ENCODE measurements at places on chromosomes 5 and 9. TPM values are rescaled to one million over a fixed set of nuclear protein-coding genes. Genes with fewer than 3 reads are reported as not detected.

DNA sequence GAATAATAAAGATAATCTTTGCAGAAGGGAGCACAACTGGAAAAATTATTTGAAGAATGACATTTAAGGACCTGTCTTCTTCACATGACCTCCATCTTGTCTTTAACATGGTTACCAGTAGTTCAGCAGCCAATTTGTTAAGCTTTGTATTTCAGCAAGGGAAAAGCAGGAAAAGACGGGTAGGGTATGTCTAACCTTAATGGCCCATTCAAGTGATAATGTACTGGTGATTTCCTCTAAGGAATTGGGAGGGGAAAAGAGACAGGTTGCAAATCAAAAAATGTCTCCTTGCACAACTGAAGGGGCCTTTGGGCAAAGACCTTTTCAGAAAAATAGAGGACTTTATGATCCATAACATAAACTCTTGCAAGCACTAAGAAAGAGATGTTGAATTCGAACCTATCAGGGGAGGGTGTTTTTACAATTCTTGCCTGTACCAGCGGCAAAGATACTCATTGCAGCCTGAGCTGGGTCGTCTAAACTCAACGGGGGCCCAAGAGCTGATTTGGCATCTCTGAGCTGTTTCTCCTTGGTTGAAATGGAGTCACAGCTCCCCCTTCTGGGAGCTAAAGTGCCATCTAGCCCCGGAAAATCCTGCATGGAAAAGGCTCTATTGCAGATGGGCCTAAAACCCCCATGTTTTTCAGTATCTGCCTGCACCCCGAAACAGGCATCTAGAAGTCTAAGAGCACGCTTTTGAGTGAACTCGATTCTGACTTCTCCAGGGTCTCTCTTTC lies 3.8 kb downstream of the BRINP1 start:
- H3K4me3 ChIP-seq, result no peak overlapping the region
- H3K27me3 ChIP-seq, result peaks cover 42% of the 10 kb centered on the region
- DNase-seq, result no peak
- H3K4me1 ChIP-seq, result no peaks in the 10 kb centered on the region

GRCh38 chr5:89535411-89535810 lies 652.4 kb upstream of the MEF2C start:
- DNase-seq, result no peak
- no peaks in the 10 kb centered on the region for H3K4me1 ChIP-seq
- no peak overlapping the region for H3K27ac ChIP-seq
- no peaks in the 10 kb centered on the region for H3K27me3 ChIP-seq

DNA sequence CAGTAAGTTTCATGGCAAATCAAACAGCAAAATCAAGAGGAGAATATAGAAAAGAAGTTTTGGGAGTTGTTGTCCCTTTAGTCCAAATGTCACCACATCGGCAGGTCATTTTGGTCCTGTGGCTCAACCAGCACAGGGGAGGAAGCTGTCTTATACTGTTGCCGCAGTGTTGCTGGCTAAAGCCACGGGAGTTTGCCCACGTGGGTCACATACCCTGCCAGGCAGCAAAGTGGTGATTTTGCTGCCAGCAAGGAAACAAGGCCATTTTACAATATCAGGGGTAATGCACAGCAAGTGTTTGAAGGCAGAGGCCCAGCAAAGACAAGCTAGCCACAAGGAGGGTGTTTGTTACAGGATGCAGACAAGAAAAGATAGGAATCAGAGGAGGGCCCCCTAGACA lies 14.5 kb downstream of the GABRA6 start:
- H3K4me3 ChIP-seq, result no peak overlapping the region
- H3K27ac ChIP-seq, result no peak overlapping the region
- no peak for DNase-seq

GRCh38 chr9:88658311-88658822 lies 123.4 kb downstream of the NXNL2 start:
- no peak overlapping the region for H3K27ac ChIP-seq
- H3K4me3 ChIP-seq, result no peak overlapping the region
- no peak for DNase-seq
- no peaks in the 10 kb centered on the region for H3K4me1 ChIP-seq
- H3K36me3 ChIP-seq, result no peaks in the 10 kb centered on the region

DNA sequence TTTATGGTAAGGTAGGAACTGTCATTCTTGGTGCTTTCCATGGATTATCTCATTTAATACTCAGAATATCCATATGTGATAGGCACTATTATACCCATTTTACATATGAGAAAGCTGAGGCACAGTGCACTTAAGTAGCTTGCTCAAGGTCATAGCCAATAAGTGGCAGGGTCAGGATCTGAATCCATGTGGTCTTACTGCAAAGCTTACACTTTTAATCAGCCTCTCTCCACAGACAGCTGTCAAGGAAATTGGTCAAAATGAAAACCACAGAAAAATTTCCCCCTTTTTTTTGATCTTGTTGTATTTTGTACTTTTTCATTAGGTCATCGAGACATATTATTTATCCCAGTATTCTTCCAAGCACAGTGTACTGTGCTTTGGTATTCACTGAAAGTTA lies 78.5 kb downstream of the ERCC6L2 start:
- H3K27me3 ChIP-seq, result no peaks in the 10 kb centered on the region
- no peak overlapping the region for H3K4me3 ChIP-seq
- peaks cover 19% of the 10 kb centered on the region for H3K4me1 ChIP-seq
- H3K27ac ChIP-seq, result no peak overlapping the region
- DNase-seq, result no peak
- peaks cover 80% of the 10 kb centered on the region for H3K36me3 ChIP-seq

DNA sequence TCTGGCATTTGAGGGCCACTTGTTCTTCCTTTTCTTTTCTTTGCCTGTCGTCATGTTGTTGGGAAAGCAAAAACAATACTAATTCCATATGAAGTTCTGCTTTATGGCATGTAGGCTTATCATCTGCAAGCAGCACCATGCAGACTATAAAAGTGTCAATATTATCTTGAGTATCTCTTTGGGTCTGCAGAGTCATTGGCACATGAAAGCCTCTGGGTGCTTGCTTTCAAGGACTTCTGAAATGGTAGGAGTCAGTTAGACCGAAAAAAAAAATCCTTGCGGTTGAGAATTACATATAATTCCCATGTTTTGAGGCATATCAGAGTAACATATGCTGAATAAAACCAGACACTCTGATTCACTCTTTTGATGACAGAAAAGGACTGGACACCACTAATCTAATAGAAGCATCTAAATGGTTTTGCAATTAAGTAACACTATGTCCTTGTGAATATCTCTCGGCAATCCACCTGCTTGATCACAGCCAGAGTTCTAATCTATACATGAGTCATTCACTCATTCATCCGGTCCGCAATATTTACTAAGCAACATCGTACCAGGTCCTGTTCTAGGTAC lies 44.4 kb downstream of the GNAQ start:
- peaks cover 11% of the 10 kb centered on the region for H3K36me3 ChIP-seq
- DNase-seq, result no peak
- no peak overlapping the region for H3K4me3 ChIP-seq
- H3K27ac ChIP-seq, result no peak overlapping the region

GRCh38 chr5:148140846-148141245 lies 27.5 kb upstream of the SPINK14 start:
- DNase-seq, result no peak
- H3K4me3 ChIP-seq, result no peak overlapping the region
- no peaks in the 10 kb centered on the region for H3K4me1 ChIP-seq
- no peaks in the 10 kb centered on the region for H3K36me3 ChIP-seq

Gene ADRA1B
- not detected for total RNA-seq

Gene CCL19
- total RNA-seq, result not detected
